ENCODE measurements at places on chromosomes 3 and 15.
A peak's percentile ranks its signal among the peaks of the same experiment; 100 is the strongest.

DNA sequence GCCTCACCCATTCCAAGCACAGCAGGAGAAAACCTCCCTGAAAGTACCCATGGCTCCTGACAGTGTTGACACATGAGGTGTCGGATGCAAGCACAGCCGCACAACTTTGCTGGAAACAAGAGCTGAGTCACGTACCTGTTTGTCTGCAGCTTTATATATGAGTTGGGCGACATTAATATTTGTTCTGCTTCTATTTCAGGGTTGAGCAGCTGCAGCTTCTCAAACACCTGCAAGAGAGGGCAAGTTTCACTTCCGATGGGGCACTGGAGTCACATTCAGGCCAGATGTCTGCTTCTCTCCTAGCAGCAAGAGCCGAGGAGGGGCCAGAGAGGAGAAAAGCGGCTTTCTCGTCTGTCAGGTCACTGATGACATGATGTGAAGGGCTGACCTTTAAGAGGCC is 88.0 kb downstream of the NUP210 start:
- no peak overlapping the region for H3K4me3 ChIP-seq
- DNase-seq, result no peak
- H3K27ac ChIP-seq, result no peak overlapping the region
- no peaks in the 10 kb centered on the region for H3K27me3 ChIP-seq
- H3K36me3 ChIP-seq, result peaks cover 100% of the 10 kb centered on the region

DNA sequence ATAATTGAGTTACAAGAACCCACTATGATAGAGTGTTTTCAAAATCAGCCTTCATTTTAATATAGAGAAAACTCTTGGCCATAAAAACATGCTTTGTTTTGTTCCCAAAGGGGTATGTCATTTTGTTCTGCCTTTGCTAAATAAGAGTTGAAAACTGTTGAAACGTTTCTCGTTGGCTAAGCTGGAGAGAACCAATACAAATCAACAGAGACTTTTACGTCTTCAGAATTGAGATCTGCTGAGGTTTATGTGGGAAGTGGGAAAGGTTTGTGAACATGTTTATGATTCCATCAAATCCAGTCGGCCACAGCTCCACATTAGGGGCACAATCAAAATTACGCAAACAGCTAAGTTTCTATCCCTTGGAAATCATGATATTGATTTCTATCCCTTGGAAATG is 102.0 kb downstream of the IGF2BP2 start:
- no peaks in the 10 kb centered on the region for H3K4me1 ChIP-seq
- H3K36me3 ChIP-seq, result peaks cover 3% of the 10 kb centered on the region
- no peak for DNase-seq
- H3K27ac ChIP-seq, result no peak overlapping the region
- H3K27me3 ChIP-seq, result no peaks in the 10 kb centered on the region
- no peak overlapping the region for H3K4me3 ChIP-seq

GRCh38 chr3:87801409-87801808 is 257.4 kb downstream of the CGGBP1 start:
- no peaks in the 10 kb centered on the region for H3K27me3 ChIP-seq
- H3K36me3 ChIP-seq, result peaks cover 15% of the 10 kb centered on the region
- H3K27ac ChIP-seq, result peak overlapping the region; percentile 61
- peak; percentile 13 for DNase-seq

DNA sequence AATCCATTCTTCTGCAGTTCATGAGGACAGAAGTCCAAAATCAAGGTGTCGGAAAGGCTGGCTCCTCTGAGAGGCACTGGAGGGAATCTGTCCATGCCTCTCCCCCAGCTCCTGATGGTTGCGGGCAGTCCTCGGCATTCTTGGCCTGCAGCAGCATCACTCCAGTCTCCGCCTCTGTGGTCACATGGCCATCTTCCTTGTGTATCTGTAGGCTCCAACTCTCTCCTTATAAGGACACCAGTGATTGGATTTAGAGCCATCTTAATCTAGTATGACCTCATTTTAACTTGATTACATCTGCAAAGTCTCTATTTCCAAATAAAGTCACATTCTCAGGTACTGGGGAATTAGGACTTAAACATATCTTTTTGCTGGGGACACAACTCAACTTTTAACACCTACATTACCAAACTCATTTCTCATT is 56.0 kb upstream of the FLNB start:
- peak; percentile 22 for DNase-seq
- no peaks in the 10 kb centered on the region for H3K36me3 ChIP-seq
- no peaks in the 10 kb centered on the region for H3K27me3 ChIP-seq
- H3K27ac ChIP-seq, result peak overlapping the region; percentile 84

GRCh38 chr3:45852828-45853227 is 10.9 kb upstream of the LZTFL1 start:
- no peak for DNase-seq
- H3K36me3 ChIP-seq, result no peaks in the 10 kb centered on the region
- H3K27me3 ChIP-seq, result peaks cover 20% of the 10 kb centered on the region
- no peak overlapping the region for H3K27ac ChIP-seq

DNA sequence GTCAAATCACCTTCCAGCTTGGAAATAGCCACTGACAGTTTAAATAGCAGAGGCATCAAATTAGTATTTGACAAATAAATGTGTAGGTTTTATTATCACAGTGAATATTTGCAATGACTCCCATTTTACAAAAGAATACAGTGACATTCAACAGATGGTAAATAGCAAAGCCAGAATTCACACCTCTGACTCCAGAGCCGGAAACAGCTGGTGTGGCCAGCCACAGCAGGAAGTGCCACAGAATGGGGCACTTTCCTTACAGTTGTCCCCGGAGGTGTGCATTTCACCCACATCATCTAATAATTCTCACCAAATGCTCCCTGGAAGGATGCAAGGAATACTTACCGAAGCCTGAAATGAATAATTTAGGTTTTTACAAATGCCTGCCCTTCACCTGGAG is 295.7 kb upstream of the WNT5A start:
- H3K27me3 ChIP-seq, result no peaks in the 10 kb centered on the region
- no peaks in the 10 kb centered on the region for H3K4me1 ChIP-seq

GRCh38 chr3:54307566-54308180 is 185.3 kb downstream of the CACNA2D3 start:
- H3K27ac ChIP-seq, result no peak overlapping the region
- no peaks in the 10 kb centered on the region for H3K4me1 ChIP-seq
- no peaks in the 10 kb centered on the region for H3K36me3 ChIP-seq
- H3K27me3 ChIP-seq, result no peaks in the 10 kb centered on the region
- no peak for DNase-seq
- H3K4me3 ChIP-seq, result no peak overlapping the region
